ENCODE measurements at places on chromosomes 12 and 14.

- DNase-seq: peak; percentile 2
These were observed 382.3 kb downstream of the PCNX1 start for GRCh38 chr14:71289536-71289935.

DNA sequence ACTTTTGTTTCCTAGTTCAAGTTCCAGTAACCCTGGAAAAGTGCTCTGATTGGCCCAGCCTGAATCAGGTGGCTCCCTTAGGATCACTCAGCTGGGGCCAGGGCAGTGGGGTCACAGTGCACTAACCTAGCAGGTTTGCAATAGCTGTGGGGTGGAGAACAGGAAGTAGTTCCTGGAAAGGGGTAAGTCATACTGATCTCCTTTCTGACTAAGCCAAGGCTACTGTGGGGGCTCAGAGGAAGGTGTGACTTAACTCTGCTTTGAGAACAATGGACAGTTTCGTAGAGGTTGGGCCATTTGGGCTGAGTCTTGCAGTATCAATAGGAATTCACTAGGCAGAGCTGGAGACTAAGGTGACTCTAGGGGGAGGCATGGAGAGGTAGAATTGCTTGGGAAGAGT lies 89.4 kb downstream of the KIF26A start:
- peak; percentile 27 for DNase-seq

DNA sequence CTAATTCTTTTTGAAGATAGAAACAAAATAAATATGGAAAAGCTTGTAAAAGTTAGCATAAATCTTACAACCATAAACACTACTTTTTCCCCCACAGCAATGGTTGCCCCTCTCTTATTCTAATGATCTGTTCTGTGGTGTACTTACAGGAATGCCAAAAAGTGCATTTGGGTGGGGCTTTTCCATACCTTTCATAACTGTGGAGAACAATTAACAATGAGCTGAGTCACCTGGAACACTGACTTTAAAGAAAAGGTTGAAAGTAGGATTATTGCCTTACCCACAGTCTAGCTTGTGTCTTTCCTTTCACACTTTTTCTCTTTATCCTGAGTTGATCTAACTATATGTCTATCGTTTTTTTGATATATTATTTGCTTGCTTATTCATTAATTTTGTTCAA lies 86.9 kb downstream of the TPH2 start:
- DNase-seq: no peak

GRCh38 chr14:64878837-64879634 lies 671 bp downstream of the SPTB start:
- DNase-seq: peak; percentile 5

DNA sequence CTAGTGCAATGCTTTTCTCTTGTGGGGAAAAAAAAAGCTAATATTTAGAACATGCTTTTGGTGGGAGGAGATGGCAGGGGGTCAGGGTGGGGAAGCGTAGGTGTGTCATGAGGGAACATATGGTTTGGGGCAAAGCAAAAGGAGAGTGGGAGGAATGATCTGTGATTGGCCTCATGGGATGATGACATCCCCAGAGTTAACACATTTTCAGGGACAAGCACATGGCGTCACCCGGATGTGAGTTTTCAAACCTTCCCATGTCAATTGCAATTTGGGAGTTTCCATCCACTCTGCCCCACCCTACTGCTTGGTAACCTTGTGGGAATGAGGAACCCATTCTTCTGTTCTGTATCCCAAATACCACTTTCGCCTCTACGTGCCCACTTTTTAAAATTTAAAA lies 164.2 kb downstream of the SSPN start:
- no peak for DNase-seq

GRCh38 chr12:1993871-1994371 lies 10.3 kb downstream of the DCP1B start:
- no peak for DNase-seq

- no peak for DNase-seq
These were observed 3.9 kb downstream of the CEBPE start for GRCh38 chr14:23115039-23115731.

DNA sequence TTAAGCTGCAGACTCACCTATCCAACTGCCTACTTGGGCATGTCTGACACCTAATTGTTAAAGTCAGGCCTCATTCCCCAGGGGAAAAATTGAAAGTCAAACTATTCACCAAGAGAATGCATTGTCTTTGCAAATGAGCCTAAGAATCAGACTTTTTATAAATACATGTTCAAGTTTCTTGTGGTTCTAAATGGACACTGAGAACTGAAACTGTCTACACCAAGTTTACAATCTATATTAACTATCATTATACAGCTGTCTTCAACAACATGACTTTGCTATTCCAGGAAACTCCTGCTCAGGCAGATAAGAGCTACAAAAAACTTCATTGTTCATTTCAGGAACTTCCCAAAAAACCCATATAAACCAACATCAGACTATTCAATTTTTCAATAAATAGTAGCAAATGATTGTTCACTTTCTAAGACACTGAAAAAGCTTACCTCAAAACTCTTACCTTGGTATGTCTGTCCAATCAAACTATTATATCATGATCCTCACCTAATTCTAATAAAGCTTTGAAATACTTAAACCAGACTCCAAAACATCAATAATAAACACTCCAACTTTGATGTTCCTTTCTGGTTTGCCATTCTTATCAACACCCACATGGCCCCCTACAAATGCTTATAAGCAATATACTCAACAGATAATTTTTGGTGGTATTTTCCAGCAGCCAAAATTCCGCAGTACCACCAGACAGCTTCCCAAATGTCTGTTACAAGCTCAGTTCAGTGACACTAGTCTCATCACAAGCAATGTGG lies 24.2 kb downstream of the CDK17 start:
- no peak for DNase-seq

DNA sequence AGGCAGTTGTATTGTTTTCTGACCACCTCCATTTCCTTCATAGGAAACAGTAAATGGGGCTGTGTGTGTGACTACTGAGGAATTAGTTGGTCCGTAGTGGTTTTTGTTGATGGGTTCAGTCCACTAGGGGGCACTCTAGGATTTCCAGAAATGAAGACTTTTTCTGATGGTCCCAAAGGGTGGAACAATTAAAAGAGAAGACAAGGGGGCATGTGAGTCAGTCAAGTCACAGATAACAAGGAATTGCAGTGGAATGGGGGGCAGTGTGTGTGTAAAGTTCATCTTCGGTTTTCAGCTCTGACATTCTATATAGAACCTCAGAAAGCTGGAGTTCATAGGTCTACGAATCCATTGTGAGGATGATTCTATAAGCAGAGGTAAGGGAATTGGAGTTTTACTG lies 186.6 kb upstream of the OR4E1 start:
- peak; percentile 32 for DNase-seq

DNA sequence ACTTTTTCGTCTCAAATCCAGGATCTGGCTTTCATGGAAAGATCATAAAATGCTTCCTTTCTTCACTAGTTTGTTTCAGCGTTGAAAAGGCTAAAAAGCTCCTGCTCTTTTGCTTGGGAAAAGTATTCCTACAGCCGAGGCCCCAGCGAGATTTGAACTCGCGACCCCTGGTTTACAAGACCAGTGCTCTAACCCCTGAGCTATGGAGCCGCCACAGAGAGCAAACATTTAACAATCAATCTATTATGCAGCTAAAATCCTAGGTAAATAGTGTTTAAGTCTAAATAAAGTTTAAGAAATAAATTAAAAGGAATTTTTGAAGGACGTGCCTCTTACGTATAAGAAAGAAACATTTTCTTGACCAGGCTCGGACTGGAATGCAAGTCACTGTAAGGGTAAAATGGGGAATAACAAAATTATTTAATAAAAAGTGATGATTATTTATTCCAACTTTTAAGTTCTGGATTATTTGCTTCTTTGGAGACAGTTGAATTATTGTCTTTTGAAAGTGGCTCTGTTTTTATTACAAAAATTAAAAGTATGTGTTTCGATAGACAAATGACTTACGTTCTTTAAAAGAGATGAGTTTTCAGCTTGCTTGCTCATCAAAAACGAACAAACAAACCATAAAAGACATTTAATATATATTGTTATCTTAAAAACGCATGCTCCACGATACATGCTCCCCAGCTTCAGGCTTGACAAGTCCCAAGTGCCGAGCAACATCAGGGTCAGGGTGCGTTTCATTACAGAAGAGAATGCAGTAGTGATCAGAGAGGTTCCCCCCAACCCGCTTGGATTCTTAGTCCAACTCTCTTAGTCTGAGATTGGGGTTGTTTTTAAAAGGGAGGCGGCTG lies 10.2 kb downstream of the OR6S1 start:
- peak; percentile 63 for DNase-seq

DNA sequence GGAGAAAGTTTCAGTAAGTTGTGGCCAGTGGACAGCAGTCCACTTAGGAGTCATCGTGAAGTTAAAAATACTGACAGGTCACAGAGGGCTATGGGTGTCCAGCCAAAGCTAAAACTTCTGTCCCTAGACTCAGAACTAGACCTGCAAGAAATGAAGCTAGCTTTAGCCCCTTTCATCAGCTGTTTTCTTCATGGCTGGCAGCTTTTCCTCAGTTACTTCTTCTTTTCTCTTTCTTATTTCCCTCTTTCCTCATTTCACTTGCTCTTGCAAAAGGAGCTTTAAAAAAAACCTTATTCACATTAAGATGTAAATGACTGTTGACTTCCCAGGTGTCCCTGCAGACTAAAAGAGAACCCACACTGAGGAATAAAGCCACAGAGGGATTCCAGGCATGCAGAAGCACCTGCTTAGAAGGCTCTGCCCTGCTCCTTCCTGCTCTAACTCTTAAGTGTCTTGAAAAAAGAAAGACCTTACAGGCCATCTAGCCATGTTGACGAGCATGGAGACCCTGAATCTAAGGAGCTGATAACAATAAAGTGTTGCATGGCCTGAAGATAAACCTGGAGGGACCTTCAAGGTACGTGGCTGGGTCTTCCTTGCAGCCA lies 69.7 kb upstream of the CCND2 start:
- DNase-seq: no peak

DNA sequence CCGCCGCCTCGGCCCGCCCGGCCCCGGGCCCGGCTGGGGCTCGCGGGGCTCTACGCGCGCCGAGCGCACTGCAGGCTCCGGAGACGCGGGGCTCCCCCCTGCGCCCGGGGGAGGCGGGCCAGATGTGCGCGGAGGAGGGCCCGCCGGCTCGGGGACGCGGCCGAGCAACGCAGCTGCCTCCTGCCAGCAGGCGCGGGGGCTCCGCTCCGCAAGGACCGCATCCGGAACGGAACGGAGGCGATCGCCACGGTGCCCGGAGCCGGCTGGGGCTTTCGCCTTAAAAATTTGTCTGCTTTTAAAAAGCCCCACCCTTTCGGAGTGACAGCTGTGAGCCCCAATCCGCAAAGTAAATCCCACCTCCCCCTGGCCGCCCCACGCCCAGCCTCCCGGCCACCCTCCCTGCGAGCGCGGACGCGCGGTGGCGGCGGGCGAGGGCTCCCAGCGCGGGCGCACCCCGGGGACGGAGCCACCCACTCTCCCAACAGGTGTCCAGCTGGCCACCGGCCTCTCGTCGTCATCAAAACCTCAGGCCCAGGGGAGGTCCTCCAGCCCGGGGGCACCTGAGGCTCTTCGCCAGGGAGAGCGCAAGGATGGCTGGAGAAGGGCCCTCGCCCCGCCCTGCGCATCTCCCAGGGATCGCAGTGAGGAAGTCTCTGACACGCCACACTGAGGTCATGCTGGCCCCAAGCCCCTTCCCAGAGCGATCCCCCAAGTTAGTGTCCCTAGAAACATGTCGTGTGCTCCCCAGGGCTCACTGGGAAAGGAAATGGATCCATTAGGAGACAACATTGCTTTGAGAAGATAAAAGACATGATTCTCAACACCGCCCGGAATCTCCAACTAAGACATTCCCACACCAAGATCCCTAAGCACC lies at the start of gene TMEM132D:
TSS of gene TMEM132D (minus strand) at position 70 of the 874 bp plus-strand sequence.
- no peak for DNase-seq

DNA sequence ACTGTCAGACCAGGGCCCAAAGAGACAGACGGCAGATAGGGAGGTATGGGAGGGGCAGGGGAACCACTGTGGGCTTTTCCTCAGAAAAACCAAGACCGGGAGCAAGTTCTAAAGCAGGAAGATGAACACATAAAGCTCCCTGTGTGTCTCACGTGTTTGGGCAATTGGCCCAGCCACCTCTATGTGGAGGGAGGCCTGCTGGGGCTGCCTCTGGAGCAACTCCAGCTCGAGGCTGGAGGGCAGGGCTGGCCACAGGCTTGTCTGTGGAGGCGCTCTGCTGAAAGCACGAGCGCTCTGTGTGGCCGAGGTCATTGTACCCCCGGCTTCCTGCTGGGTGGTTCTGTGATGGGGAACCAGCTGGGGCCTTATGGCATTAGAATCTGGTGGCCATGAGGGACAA lies 36.4 kb downstream of the TRAFD1 start:
- DNase-seq: no peak

GRCh38 chr14:59096303-59096702 lies 92.2 kb upstream of the DAAM1 start:
- DNase-seq: no peak

DNA sequence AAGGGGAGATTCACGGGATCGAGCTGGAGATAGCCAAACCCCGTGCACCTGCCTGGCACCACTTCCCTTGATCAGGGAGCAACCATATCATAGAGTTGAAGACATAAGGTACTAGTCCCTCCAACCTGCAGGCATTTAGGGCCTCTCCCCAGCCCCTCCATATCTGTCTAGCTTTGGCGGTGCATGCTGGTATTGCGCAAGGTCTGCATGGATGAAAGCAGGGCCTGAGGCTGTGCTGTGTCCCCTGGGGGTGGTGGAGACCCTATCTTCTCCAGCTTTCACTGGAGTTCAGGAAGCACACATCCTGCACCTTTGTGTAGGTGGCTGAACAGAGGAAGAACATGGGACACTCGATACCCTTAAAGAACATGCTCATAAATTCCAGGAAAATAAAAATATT lies 46.9 kb downstream of the KCTD10 start:
- DNase-seq: no peak

DNA sequence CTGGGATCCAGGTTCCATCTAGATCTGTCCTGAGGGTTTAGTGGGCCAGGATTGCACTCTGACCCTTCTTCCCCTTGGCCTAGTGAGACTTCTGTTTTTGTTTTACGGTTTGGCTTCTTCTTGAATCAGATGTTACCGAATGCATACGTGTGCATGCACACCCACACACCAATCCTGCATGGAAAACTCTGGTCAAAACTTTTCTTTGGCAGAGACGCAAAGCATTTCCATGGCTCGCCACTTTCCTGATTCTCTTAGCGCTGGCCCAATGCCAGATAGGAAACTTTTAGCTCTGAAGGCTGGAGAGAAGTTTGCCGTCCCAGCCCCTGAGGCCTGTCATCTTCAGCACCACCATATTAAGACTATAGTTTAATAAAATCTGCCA lies 67.4 kb upstream of the ACTN1 start:
- no peak for DNase-seq

DNA sequence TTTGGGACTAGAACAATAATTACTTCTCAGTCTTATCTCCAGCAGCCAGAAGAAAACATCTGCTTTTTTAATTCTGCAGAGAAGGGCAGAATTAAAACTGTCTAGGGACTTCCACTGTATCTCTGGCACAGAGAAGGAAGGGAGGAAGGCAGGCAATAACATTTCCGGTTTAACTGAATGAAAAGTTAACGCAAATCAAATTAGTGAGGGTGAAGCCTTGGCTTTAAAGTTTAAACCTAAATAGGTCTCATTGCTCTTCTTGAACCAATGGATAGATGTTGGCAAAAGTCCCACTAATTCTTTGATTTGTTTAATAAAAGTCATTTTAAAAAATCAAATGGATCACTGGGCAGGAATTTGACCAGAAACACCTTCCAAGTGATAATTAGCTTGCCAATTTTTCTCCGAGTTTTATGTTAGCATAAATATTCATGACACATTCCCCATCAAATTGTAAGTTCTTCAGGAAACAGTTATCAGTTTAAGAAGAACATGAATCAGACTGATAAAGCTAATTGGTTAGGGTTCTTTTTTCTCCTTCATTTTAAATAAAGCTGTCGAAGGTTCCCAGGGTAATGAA lies 181.9 kb downstream of the SLC15A5 start:
- DNase-seq: no peak

Measured in stimulated activated naive CD8-positive, alpha-beta T cell treated with anti-CD3 and anti-CD28 coated beads, Interleukin-15, amount 100 ng/mL, for 72 hours (primary cell).